LHCN-M2 (cell line): ENCODE measurements at places on chromosomes 11 and 22.

DNA sequence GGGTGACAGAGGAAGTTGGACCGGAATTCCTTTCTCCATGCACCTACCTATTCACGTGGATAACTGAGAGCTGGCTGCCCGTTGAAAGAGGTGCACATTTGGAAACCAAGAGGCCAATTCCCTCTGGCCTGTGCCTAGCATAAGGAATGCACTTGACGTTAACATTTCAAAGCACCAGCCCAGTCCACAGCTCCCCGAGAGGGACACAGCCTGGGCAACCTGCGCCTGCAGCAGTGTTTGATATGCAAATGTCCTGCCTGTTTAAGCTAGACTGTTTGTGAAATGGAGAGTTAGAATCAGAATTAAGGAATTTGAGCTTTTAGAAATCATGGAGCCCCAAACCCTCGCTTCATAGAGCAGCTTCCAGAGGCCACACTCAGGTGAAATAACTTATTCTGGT is 126.1 kb downstream of the DSCAML1 start:
- DNase-seq: no peak

GRCh38 chr11:115112754-115113153 is 391.5 kb downstream of the CADM1 start:
- no peak for DNase-seq

DNA sequence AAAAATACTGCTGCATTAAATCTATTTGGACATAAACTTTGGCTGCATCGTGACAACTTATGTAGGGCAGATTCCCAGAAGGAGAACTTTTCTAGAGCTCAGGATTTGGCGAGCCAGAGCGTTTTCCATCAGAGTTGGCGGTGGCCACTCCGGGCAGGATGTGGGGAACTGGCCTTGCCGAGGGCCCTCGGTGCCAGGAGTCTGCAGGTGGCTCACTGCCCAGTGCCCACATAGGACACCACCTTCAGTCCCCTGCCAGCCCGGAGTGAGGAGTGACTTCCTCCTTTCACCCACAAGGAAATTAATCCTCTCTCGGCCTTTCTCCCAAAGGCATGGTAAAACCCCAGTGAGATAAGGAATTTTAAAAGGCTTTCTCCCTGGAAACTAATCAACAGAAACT is 1.6 kb upstream of the LGALS2 start:
- no peak for DNase-seq

- DNase-seq: peak; percentile 35
These were observed 74.7 kb upstream of the DRD2 start for GRCh38 chr11:113549611-113550578.

GRCh38 chr11:3614742-3615171 is 27.0 kb downstream of the ART5 start:
- peak; percentile 58 for DNase-seq
